ENCODE measurements at places on chromosomes 5 and 9.

DNA sequence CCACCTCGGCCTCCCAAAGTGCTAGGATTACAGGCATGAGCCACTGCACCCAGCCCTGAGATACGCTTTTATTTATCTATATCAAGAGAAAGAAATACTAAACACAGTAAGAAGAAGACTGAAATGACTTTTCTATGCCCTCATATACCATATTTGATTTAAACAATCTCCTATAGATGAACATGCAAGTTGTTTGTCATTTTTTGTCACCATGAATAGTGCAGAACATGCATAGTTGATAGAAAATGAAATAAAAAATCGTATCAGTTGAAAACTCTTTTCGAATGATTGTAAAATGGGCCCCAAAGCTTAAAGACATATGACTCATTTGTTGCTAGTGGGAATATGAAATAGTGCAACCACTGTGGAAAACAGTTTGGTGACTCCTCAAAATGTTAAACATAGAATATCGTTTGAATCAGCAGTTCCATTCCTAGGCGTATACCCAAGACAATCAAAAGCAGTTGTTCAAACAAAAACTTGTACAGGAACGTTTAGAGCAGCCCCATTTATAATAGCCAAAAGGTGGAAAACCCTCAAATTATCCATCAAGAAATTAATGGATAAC, 61.4 kb upstream of the ANKH start:
- no peak for DNase-seq

DNA sequence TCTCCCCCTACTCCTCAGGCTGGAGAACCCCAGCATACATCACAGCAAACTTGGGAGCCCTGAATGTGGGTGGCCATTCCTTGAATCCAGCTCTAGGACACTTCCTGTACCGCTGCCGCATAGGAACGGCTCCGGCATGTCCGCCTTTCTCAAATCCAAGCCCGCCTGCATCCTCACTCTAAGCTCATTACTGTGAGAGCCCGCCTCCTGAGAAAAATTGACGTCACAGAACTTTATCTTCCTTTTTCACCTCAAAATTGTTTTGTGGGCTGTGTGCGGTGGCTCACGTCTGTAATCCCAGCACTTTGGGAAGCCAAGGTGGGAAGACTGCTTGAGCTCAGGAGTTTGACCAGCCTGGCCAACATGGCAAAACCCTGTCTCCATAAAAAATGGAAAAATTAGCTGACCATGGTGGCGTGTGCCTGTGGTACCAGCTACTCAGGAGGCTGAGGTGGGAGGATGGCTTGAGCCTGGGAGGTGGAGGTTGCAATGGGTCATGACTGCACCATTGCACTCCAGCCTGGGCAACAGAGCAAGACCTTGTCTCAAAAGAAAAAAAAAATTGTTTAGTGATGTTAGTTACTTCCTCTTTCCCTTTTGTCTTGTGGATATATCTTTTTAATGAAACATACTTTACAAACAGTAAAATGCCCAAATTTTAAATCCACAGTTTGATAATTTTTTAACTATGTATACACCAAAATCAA, 22.8 kb downstream of the RNF44 start:
- no peak for DNase-seq

- no peak for DNase-seq
Measured at GRCh38 chr5:116299746-116300640, 215.2 kb downstream of the COMMD10 start.

DNA sequence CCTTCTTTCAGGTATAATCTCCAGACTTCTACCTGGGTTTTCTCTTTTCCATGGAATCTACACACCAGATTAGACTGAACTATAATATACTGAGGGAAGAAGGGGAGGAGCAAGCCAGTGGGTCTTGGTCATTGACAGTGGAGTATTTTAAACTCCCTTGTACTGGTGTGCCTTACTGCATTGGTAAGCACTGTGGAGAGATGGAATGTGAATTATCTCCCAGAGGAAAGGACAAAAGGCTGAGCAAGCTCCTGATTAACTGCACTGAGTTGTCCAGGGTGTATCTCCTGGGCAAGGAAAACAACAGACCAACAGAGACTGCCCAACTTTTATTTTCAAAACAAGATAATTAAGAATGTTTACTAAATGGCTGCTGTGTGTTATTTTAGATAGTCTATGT, 29.8 kb upstream of the SLCO6A1 start:
- DNase-seq: no peak

- no peak for DNase-seq
Measured at GRCh38 chr5:107538331-107538730, 132.4 kb downstream of the EFNA5 start.

GRCh38 chr5:107439832-107440231, 230.9 kb downstream of the EFNA5 start:
- DNase-seq: no peak

GRCh38 chr5:175478008-175478383, 364 bp upstream of the SFXN1 start:
- DNase-seq: no peak

Data from stimulated activated CD8-positive, alpha-beta memory T cell treated with anti-CD3 and anti-CD28 coated beads, Interleukin-7, amount 100 ng/mL, for 24 hours (primary cell).